ENCODE measurements at places on chromosomes 5 and 9.

DNA sequence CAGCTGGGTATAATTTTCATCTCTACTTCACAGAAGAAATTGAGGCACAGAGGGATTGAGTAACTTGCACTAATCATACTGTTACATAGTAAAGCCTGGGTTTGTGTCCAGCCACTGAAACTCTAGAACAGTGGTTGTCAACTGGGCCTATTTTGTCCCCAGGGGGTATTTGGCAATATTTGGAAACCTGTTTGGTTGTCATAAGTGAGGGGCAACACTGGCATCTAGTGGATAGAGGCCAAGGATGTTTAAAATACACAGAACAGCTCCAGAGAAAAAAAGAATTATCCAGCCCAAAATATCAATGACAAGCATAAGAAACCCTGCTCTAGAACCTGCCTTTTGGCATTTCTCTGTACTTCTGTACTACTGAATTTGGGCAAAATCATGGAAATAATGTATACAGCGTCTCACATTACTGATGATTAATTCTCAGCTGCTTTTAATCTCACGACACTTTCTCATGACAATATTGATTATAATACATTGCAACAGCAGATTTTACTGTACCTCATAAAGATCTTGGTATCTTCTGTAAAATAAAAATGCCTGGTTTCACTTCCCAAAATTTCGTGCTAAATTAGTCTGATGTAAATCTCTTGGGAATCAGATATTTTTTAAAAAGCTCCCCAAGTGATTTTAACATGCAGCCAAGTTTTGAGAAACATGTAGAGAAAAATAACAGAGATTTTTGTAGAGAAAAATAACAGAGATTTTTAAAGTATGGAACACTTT is 112.7 kb downstream of the RORB start:
- no peak for DNase-seq

- no peak for DNase-seq
Observed at GRCh38 chr5:179166171-179166885, 106.2 kb downstream of the ZNF354C start.

- no peak for DNase-seq
Observed at GRCh38 chr9:69818750-69819345, 1.8 kb upstream of the CFAP95 start.

- no peak for DNase-seq
Observed at GRCh38 chr5:179901915-179902762, 5.6 kb downstream of the TBC1D9B start.

GRCh38 chr5:79963261-79964061 is 27.6 kb downstream of the MTX3 start:
- DNase-seq = no peak

- no peak for DNase-seq
Observed at GRCh38 chr9:99366621-99367020, 144.5 kb downstream of the SEC61B start.

GRCh38 chr5:36205329-36205728 is 36.4 kb downstream of the NADK2 start:
- no peak for DNase-seq

Data from DMS153 (cell line).